ENCODE measurements at places on chromosomes 2 and 18.

GRCh38 chr18:23924813-23925212 is 89.7 kb upstream of the TTC39C start:
- DNase-seq, result no peak

DNA sequence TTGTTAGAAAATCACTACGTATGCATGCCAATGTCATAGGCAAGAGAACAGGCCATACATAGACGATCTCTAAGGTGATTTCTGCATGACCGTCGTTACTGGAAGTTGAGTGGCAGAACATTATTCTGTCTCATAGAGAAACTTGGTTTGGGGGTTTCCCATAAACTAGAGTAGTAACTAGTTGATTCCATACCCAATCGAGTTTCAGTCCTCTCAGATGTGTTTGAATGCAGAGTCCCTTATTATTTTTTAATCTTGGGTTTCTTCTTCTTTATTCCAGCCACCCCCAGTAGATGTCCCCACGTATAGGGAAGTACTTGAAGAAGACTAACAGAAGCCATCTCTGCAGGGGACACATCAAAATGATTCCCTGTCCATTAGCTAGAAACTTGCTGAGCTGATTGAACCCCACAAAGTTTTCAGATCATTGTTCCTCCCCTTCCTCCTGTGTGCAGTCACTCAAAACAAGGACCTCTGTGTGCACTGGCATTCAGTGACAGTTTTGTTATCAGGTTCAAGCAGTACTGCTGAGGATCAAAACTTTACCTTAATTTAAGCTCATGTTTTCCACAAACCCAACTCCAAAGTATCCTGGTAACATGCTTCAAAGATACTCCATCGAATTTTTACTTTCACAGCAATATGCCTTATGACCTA is 68.4 kb upstream of the CDCA7 start:
- DNase-seq, result no peak

GRCh38 chr2:118493213-118493612 is 354.2 kb downstream of the EN1 start:
- no peak for DNase-seq

- DNase-seq, result no peak
These were observed 5.0 kb downstream of the ACTR2 start for GRCh38 chr2:65232636-65233035.

DNA sequence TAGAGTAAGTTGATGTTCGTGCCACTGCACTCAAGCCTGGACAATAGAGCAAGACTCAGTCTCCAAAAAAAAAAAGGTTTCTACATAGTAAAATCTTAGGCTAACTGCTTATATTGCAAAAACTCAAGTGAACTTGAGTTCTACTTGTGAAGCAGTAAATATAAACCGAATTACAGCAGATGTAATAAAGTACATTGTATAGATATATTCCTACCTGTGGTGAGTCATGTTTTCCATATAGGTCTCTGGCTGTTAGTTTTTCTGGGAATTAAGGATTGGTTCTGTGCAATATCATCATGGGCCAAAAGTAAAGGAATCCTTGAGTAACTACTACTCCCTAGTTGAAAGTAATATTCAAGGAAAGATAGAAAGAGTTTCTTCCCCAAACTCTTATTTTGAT is 159.9 kb downstream of the DYM start:
- no peak for DNase-seq

DNA sequence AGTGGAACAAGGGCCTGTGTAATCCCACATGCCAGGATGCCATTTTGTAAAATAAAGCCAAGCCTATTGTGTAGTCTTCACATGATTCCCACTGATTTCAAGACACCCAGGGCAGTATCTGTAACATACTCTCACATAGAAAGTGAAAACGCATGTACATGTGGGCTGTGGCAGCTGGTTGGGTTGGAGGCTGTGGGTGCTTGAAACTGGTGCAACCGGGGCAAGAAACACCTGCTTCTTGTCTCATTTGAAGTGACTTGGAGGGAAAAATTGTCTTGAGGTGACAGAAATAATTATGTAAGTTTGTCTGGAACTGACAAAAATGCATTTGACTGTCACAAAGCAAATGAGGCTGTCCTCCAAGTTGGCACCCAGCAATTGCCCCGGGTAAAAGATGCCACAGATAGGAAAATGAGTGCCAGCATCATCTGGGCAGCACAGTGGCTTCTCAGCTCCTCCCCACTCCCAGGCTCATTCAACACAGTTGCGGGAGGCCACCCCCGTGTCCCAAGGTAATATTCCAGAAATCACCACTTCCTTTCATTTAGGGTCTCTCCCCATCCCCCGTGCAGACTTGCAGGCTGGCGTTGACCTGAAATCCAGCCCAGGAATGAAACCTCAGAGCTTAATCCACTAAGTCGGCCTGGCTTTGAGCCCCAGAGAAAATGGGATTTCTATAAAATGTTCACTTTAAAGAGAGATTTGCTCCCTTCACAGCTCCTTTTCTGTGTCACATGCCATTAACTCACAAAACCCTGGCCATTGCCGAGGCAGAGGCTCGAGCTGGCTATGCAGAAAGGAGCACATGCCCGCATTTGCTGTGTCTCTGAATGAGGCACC is 293.9 kb upstream of the PARD3B start:
- no peak for DNase-seq

- DNase-seq, result no peak
These were observed 22.6 kb upstream of the USP34 start for GRCh38 chr2:61493523-61493942.

DNA sequence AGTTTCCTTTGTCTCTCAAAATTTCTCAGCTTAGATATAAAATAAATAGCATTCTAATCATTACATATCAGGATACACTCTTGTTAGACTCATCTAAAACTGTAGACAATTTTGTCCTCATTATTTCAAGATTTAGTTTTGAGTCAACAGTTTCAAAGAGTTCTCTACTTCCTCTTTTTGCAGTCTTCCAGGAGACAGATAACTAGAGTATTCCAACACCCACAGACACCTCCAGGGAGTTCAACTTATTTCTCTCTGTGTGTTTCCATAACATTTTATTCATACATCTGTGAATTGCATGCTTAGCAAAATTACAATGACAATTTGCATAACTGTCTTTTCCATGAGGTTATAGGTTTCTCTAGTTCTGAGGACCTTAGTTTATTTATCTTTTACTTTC is 166.6 kb upstream of the HNMT start:
- DNase-seq, result no peak

- no peak for DNase-seq
These were observed 235.1 kb downstream of the EPHA4 start for GRCh38 chr2:221336967-221337366.

DNA sequence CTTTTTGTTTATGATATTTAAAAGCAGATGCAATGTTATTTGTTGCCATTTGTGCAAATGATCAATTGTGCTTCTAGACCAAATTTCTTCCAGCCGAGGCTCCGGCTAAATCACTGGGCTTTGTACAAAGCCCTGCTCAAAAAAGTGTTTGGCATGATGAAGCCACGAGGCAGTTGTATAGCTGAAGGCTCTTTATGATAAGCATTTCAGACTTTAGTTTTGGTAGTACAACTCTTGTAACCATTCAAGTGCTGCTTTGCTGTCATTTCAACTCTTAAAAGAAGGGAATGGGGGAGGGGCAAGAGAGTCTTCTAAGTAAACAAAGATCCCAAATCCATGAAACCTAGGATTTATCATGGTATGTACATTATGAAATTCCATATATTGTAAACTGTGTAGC is 3.3 kb upstream of the ZNF532 start:
- no peak for DNase-seq

- no peak for DNase-seq
These were observed 41.7 kb upstream of the NABP1 start for GRCh38 chr2:191636235-191636543.

GRCh38 chr2:216860426-216861137 is 718 bp upstream of the TNP1 start:
- no peak for DNase-seq

DNA sequence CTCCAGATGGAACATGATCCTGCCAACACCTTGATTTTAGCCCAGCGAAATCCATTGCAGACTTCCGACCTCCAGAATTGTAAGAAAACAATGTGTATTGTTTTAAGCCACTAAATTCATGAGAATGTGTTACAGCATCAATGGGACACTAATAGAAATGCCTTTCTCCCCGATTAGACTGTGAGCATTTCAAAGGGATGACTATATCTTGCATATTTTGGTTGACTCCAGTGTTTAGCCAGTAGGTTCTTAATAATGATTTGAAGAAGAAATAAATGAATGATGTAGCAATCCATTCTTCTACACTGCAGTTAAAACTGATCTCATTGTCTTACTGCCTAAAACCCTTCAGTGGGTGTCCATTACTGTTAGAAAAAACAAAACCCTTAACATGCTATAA is 67.4 kb upstream of the ACVR1C start:
- no peak for DNase-seq

GRCh38 chr2:86808315-86809161 is 17.8 kb upstream of the CD8A start:
- DNase-seq, result peak; percentile 81

- DNase-seq, result no peak
These were observed 40.4 kb downstream of the ATP8B1 start for GRCh38 chr18:57762686-57763085.

DNA sequence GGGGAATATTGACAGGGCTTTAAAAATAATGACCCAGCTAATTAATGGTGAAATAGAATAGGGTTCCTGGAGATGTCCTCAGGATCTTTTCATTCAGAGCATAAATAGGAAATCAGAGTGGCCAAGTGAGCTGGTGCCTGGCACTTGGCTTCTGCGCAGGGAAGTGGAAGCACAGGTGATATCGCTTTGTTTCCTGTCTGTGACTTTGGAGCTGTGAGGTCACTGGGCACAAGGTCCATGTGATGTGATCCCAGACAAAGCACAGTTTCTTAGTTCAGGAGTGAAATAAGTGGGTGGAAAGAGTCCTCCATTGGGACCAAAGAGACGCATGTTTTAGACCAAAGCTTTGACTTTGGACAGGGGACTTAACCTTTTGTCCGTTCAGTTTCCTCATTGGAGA is 338.3 kb downstream of the CYRIA start:
- DNase-seq, result no peak

- DNase-seq, result no peak
These were observed 147.3 kb downstream of the B3GNT2 start for GRCh38 chr2:62343206-62343605.

DNA sequence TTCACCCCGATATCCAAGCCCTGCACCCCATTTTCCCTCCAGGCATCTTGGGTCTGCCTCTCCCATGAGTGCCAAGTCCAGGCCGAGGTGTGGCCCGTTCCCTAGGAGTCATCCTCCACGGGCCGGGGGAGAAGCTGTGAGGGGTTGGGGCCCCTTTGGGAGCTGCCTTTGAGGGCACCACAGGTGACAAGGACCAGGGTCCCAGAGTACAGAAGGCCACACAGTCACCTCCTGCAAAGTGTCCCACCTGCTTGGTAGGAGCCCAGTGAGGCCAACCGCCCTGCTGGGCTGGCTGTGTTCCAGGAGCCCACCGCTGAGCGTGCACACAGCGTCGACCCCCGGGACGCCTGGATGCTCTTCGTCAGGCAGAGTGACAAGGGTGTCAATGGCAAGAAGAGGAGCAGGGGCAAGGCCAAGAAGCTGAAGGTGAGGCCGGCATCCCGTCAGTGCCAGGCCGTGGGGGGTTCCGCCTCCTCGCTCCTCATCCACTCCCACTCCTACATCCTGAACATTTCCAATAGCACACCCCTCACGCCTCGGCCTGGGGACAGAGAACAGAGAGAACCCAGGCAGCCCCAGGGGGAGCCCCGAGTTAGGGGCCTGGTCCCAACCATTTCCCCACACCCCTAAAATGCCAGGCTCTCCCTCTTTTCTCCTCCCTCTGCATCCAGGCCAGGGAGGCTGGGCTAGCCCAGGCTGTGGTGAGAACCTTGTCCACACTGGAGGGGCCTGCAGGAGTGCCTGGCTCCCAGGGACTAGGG is 2.7 kb downstream of the ERFE start:
- DNase-seq, result no peak

GRCh38 chr2:206556357-206556949 is 85.8 kb upstream of the FAM237A start:
- no peak for DNase-seq

DNA sequence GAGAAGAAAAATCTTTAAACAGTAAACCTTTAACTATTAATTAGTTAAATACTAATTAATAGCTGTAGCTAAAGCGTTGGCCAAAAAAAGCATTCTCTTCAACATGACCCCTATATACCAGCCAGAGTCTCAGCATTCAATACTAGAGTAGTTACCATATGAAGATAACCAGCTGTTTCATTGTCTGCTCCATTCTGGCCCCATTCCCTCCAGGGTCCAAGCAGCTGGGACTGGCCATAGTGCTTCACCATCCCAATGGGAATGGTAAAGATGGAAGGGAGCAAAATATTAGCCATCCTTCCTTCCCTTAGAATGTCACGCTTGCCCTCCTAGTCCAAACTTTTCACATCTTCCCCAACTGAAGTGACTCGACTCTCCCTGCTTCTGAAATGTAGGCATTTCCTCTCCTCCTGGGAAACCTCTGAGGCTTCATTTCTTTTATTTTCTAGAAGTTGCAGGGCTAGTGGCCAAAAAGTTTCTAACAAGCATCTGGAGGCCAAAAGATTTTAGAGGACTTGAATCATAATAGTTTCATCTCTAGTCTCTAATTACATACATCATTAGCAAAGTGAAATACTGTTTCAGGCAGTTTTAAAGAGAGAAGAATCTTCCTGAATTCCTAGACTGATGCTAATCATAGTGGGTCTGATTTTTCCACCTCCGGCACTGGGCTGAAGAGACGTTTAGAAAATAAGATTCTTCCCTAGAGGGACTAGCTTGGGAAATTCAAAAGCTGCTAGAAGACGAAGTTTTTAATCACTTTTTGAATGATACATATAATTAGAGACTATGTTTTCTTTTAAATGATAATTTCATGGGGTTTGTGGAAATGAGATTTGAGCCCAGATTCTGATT is 52.7 kb downstream of the CCDC68 start:
- DNase-seq, result no peak

- no peak for DNase-seq
These were observed 440.4 kb upstream of the CDH20 start for GRCh38 chr18:60892855-60893254.

DNA sequence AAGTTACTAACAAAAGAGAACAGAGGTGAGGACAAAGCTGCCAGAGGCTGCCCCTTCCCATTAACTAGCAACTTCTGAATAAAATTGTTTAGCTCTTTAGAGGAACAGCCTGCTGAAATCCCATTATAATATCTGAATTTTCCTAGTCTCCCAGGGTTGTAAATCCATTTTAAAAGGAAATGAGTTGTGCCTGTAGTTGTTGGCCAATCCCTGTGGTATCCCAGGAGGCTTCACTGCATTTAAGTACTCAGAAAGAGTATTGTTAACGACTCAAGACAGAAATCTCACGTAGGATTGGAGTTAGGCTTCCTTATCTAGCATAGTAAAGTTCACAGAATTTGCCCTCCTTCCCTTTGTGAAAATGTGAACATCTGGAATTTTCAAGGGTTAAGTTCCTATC is 8.9 kb downstream of the LAPTM4A start:
- DNase-seq, result no peak

GRCh38 chr2:19579461-19579860 is 221.0 kb upstream of the OSR1 start:
- no peak for DNase-seq

GRCh38 chr2:217016796-217017419 is 157.0 kb upstream of the TNP1 start:
- DNase-seq, result no peak

DNA sequence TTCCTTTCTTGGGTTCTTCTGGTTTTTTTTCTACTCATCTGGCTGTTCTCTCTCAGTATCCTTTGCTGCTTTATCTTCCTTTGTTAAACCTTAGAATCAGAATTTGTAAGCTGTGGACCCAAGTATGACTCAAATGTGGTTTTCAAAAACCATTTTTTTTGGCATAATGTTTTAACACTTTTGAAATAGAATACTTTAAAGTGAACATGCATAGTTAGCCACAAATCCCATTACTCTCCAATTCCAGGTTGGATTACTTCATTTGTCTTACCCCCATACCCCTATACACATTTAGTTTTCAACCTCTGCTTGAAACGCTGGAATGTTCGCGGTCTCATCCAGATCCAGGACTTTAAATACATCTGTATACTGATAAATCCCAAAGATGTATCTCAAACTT is 29.1 kb downstream of the ALMS1 start:
- DNase-seq, result no peak

All from activated T-helper 9 cell treated with anti-CD3 and anti-CD28 coated beads, Interleukin-2, amount 50 U/mL, for 16 hours (primary cell).